Stimulated activated CD8-positive, alpha-beta memory T cell treated with anti-CD3 and anti-CD28 coated beads, Interleukin-7, amount 100 ng/mL, for 24 hours (primary cell): ENCODE measurements at places on chromosomes 3 and 15.
A peak's percentile ranks its signal among the peaks of the same experiment; 100 is the strongest.

GRCh38 chr3:31067004-31067403 is 172.5 kb upstream of the GADL1 start:
- DNase-seq: no peak

DNA sequence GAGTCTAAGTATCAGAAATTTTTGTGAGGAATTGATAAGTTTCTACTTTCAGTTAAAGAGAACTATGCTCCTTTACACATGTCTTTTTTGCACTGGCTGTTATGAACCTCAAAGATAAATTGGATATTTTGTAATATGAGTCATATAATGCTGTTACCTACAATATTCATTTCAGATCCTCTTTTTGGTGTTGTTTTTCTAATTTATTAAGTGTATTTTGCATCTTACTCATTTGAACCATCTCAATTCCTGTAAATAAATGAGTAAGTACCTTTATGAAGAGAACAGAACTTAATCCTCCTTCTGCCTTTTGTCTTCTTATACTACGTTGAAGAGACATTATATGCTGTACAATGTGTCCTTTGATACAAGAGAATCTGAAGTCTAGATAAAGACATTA is 74.4 kb downstream of the ZIC1 start:
- no peak for DNase-seq

DNA sequence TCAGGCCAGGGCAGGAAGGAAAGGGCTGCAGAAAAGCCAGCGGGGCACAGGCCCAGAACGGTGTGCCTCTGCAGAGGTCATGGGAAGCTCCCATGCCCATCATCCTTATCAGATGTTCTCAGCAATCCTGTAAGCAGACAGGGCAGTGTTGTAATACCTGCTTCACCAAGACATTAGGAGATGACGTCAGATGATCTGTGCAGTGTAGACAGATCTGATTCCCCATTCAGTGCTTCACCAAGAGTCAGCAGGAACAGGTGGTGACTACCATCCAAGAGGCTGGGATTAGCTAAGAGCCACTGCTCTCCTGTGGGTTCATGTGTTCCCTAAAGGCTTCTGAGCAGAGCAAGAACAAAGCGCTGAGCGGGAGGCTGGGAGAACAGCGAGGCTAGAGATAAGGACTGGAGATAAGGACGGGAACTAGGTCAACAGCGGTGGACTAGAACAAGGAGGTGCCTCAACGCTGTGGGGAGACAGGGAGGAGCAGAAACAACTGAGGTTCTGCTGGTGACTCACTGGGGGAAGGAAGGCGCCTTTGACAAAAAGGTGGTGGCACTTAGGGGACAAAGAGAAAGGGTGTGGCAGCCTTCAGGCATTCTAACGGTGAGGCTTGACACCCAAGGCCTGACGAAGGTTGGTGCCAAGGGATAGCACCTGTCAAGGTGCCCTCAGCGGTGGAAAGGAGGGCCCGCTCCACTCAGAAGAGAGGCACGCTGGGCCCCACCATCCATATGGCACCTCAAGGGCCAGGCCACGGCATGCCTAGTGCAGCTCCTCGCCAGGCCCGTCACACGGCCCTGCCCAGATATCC is 28.4 kb downstream of the CCDC12 start:
- peak; percentile 25 for DNase-seq

DNA sequence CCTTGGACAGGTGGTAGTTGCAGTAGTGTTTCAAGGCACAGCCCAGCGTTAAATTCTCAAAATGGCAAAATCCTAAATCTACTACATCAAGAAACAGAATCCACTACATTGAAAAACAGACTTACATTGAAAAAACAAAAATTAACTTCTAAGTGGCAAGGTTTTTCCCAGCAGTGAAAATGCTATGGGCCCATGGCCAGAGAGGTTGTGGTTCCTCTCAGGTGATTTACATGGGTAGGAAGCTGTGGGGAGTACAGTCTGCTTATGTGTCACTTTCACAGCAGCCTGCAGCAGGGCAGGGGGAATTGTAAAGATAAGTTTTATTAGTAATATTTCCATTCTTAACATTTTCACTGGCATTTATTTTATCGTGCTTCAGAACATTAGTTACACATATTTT is 24.9 kb downstream of the TTC14 start:
- no peak for DNase-seq

- DNase-seq: no peak
Measured at GRCh38 chr3:70614111-70614510, 301.7 kb upstream of the MDFIC2 start.

GRCh38 chr3:46359733-46360493 is 6.0 kb downstream of the CCR2 start:
- DNase-seq: no peak

DNA sequence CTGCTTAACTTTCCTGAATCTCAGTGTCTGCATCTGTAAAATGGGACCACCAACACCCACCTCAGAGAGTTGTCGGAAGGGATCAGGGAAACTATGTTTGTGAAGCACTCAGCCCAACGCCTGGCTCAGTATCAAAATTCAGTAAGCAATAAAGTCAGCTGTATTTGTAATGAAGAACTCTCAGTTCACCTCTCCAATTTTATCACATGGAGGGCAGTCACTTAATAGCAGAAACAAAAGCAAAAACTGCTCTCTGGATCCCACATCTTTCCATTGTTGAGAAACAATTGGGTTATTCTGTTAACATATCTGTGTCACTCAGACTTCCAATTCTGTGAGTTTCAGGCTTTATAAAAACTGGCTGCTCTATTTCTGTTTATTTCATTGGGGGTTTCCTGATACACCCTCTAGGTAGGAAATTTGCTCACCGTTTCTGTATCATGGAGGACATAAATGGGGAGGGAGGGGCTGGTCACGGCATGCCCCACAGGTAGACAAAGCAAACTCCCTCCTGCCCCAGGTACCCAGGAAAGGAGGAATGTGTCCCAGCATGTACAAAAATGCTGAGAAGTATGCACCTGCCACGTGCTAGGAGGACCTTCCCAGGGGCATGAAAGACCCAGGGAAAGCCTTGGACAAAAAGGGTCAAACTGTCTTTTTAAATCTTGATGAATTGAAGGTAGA is 81.4 kb upstream of the LMOD3 start:
- DNase-seq: no peak

GRCh38 chr3:143991713-143992112 is 20.1 kb downstream of the DIPK2A start:
- no peak for DNase-seq

DNA sequence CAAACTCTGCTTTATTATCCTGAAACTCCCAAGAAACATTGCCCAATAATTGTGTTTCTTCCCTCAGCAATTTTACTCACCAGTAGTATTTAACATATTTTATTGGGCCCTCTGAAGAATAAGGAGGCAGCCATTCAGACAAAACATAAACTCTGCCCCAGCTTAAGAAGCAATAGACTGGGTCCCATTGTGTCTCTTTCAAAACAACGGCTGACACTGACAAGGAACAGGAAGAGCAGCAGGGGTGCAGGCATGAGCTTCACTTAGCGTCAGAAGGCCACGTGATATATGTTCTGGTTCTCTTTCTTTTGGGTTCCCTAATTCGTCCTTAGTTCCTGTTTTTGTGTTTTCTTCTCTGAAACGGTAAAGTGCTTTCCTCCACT is 242.3 kb downstream of the FHIT start:
- DNase-seq: no peak

DNA sequence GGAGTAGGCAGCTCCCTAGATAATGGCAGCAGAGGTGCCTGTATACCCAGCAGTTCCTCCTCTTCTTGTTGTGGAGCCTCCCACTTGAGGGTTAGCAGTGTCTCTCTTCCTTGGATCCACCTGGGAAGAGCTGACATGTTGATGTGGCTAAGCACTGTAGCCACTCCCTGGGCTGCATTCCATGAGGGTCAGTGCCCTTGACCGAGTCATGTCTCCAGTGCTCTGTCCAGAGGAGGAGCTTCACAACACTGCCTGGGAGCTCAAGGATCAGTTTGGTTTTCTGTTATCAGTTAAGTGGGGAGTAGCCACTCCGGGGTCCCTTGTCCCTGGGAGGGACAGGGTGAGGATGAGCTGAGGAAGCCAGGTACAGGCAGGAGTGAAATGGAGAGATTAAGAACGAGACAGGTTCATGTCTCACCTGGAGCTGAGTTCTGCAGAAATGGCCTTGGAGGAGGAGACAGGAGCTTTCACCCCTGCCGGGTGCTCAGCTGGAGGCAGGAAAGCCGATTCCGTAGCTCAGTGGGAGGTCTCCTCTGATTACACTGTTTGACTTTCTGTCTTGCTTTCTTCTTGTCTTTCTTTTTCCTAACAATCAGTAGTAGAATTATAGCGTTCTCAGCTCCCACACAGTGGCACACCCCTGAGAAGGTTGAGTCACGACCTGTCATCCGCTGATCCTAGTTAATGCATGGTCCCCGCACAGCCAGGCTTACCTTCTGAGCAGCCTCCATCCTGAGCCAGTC is 57.9 kb upstream of the SEC22A start:
- no peak for DNase-seq

GRCh38 chr3:53069422-53070068 is 23.7 kb upstream of the SFMBT1 start:
- no peak for DNase-seq

DNA sequence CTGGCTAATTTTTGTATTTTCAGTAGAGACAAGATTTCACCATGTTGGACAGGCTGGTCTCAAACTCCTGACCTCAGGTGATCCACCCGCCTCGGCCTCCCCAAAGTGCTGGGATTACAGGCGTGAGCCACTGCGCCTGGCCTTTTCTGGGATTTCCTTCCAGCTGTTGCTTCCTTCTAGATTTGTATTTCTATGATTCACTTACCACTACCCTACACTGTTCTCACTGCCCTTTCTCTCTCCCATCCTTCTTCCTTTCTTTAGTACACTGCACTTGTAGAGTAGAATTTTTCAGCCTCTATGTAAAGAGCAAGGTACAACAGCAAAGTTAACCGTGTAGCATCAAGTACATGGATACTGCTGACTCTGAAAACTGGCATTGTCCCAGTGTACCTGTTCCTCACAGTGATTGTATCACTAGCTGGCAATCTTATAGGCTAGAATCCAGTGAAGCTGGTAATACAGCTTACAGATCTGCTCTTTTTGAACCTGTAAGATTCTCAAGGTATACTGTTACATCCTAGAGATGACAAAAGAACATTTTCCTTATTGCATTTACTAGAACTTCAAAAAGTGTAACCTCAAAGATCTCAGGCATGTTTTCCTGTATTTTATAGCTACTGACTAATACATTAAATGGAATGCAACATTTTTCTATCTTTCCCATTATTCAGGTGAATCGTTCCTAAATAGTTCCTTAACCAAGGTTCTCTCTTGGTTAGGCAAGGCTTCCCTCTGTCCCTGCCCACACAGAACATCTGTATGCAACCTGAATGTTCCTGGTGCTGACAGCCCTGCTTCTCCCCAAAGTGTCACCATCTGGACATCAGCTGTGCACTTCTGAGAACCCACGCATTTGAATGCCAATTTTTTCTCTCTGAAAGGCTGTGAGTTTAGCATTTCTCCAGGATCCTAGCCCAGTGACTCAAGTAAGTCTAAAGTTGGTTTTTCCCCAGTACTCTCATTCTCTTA is 74.1 kb upstream of the RAP2B start:
- no peak for DNase-seq

DNA sequence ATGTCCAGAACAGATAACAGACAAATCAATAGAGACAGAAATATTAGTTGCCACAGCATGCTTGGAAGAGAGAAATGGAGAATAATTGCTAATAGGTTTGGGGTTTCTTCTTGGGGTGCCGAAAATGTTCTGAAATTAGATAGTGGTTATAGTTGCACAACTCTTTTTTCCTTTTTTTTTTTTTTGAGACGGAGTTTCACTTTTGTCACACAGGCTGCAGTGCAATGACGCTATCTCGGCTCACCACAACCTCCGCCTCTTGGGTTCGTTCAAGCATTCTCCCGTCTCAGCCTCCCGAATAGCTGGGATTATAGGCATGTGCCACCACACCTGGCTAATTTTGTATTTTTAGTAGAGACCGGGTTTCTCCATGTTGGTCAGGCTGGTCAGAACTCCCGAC is 163.3 kb downstream of the PLCH1 start:
- DNase-seq: no peak

GRCh38 chr15:64288577-64288976 is 67.4 kb downstream of the CSNK1G1 start:
- no peak for DNase-seq

DNA sequence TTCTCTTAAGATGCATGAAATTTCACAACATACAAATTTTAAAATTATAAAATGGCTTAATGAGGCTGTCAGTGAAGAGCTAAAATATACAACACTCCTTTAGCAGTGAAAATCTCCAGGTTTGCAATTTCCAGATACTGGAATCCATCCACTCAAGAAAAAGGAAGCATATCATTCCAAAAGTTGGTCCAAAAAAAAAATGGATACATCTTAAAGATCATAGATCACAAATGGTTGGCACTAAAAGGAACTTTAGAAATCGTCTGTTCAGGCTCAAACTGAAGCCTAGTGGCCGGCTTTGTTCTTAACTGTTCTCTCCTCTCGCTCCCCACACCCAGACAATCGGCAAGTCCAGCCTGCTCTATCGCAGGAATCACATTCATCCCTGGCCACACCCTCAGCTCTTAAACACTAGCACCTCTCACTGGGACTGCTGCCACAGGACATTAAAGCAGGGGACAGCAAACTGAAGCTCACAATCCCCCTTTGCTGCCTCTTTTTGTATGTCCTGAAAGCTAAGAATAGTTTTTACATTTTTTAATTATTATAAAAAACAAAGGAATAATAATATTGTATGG is 130.3 kb upstream of the CDIN1 start:
- DNase-seq: no peak

- no peak for DNase-seq
Measured at GRCh38 chr3:101995371-101996046, 146.2 kb downstream of the NFKBIZ start.

DNA sequence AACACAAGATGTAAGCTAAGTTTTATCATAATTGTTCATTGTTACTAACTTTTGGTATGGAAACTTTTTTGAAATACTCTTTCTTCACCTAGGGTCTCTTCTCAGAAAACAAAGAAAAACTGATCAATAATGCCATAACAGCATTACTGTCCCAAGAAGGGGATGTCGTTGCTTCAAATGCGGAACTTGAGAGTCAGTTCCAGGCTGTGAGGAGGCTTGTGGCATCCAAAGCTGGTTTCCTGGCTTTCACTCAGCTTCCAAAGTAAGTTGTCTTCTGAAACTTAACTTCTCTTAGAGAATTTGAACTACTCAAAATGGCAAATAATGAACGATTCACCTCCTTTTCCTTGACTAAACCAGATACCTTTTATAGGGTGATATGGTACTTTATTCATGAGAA is 39.3 kb downstream of the DNAJC13 start:
- no peak for DNase-seq

GRCh38 chr3:30084971-30085403 is 521.4 kb upstream of the TGFBR2 start:
- no peak for DNase-seq

DNA sequence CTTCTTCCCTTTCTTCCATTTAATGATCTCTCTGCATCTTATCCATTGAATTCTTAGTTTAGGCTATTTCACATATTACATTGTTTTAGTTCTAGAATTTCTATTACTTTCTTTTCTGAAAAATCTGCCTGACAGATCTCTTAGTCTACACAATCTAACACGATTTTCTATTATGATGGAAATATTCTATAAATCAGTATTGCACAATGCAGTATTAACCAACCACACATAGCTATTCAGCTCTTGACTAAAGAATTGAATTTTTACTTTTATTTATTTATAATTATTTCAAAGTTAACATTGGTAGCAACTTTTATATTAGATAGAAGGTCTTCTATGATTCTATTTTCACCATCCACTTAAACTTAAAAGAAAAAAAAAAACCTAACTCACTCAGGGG is 36.2 kb upstream of the GOLGA8A start:
- DNase-seq: no peak
